ENCODE measurements at places on chromosomes 1 and 21.
A peak's percentile ranks its signal among the peaks of the same experiment; 100 is the strongest.

DNA sequence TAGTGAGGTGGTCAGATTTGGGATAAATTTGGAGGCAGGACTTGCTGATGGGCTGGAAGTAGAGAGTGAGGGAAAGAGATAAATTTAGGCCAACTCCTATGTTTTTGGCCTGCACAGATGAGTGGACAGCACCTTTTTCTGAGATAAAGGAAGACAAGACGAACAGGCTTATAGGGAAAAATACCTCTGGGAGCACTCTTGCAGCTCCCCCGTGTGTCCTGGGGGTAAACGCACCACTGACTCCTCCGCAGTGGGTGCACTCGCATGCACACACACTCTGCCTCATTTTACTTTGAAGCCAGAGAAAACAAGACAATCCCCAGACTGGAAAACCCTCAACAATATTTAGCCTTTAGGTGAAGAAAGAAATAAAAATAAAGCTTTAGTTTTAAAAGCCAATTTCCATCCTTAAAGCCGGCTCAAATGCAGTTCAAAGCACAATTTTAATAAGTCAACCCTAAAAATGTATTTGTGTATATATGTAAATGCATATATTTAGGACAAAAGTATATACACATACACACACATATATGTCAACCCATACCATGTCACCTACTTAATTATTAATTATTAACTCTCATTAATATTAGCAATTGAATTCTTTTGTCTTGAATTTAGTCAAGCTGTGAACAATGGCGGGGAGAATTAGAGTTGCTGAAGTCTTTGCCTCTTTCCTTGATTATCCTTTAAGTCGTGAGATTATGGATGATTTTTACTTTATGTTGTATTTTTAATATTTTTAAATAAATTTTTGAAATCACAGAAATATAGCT is 341.8 kb downstream of the ZNF326 start:
- H3K27me3 ChIP-seq, result no peaks in the 10 kb centered on the region
- H3K27ac ChIP-seq, result no peak overlapping the region
- H3K4me3 ChIP-seq, result no peak overlapping the region

GRCh38 chr1:234401658-234402057 is 28.4 kb downstream of the COA6 start:
- H3K36me3 ChIP-seq, result peaks cover 4% of the 10 kb centered on the region
- peak overlapping the region; percentile 81 for H3K27ac ChIP-seq
- no peaks in the 10 kb centered on the region for H3K27me3 ChIP-seq
- H3K4me1 ChIP-seq, result peaks cover 45% of the 10 kb centered on the region
- peak overlapping the region; percentile 45 for H3K4me3 ChIP-seq
- DNase-seq, result no peak

GRCh38 chr1:217137210-217137881 is 414.1 kb upstream of the ESRRG start:
- H3K4me3 ChIP-seq, result no peak overlapping the region
- no peak overlapping the region for H3K27ac ChIP-seq
- H3K27me3 ChIP-seq, result peaks cover 67% of the 10 kb centered on the region
- DNase-seq, result no peak

DNA sequence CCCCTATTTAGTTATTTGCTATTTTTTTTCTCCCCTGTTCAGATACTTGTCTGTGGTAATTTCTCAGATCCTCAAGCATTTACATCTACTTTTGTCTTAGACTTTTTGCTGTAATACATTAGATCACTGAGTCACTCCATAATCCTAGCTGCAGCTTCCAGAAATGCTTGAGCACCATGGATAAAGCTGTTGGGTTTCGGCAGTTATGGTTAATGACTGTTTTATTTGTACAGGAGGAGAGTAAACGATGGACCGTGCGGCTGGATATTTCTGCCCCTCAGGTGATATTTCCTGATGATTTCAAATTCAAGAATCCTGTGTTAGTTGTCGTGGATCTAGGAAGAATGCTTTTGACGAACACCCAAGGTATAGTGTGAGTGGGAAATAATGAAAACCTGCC is 42.9 kb downstream of the VPS13D start:
- H3K4me1 ChIP-seq, result no peaks in the 10 kb centered on the region
- H3K36me3 ChIP-seq, result peaks cover 63% of the 10 kb centered on the region
- no peak overlapping the region for H3K27ac ChIP-seq
- no peak for DNase-seq
- H3K4me3 ChIP-seq, result no peak overlapping the region
- H3K27me3 ChIP-seq, result no peaks in the 10 kb centered on the region

DNA sequence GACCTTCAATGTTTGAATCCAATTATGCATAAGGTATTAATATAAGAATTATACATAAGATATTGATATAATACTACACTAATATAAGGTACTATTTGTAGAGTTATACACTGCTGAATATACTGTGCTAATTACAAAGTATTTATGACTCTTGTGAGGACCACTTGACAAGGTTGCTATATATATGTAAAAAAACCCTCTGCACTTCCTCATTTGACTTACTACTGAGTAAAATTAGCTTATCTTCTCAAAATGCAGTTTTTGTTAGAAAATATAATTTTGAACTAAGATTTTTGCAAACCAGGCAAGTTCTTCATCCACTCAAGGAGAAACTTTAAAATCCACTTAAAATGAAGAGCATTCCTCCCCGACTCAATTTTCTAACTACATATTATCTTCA is 8.5 kb downstream of the SIKE1 start:
- H3K4me1 ChIP-seq, result no peaks in the 10 kb centered on the region
- no peak for DNase-seq
- H3K4me3 ChIP-seq, result no peak overlapping the region

DNA sequence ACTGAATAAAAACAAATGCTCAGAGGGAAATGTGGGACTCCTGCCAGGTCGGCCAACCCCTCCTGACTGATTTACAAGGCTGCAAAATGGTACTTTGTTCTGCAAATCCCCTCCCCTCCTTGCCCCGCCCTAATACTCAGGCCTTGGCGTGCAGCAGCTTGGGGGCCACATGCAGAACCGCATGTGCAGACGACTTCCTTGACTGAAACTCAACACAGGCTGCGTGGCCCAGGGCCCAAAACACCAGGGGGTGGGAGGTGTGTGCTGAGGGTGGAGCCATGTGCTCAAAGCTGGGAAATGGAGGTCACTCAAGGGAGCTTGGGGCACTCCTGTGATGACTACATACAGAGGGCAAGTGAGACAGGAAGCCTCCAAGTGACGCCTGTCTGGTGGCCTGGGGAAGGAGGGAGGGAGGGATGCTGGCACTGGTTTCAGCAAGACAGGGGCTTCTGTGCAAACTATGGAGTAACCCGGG is 87.2 kb downstream of the MRPL37 start:
- H3K36me3 ChIP-seq, result no peaks in the 10 kb centered on the region
- no peaks in the 10 kb centered on the region for H3K27me3 ChIP-seq
- peak overlapping the region; percentile 71 for H3K27ac ChIP-seq

DNA sequence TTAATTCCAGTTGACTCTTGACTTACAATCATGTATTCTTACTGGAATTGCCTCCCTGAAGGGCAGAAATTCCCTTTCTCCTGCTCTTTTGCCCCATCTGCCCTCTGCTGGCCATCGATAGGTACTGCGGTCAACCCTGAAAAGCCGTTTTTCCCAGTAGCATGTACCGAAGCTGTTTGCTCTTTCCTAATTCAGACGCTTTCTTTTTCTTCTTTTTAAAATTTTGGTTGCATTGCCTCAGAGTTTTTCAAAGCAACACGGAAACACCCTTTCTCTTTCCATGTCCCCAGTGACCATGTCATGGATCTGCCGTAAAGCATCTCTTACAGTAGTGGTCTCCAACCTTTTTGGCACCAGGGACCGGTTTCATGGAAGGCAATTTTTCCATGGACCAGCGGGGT is 164.2 kb upstream of the C1orf21 start:
- peaks cover 13% of the 10 kb centered on the region for H3K27me3 ChIP-seq
- peak overlapping the region; percentile 21 for H3K4me3 ChIP-seq
- peak; percentile 13 for DNase-seq
- peaks cover 5% of the 10 kb centered on the region for H3K4me1 ChIP-seq

- no peak overlapping the region for H3K4me3 ChIP-seq
- H3K4me1 ChIP-seq, result no peaks in the 10 kb centered on the region
- DNase-seq, result no peak
- no peaks in the 10 kb centered on the region for H3K36me3 ChIP-seq
Measured at GRCh38 chr1:177937931-177938330, 31.9 kb downstream of the SEC16B start.

GRCh38 chr1:212966616-212967015 is 16.3 kb downstream of the VASH2 start:
- no peaks in the 10 kb centered on the region for H3K4me1 ChIP-seq
- H3K27me3 ChIP-seq, result peaks cover 65% of the 10 kb centered on the region
- no peaks in the 10 kb centered on the region for H3K36me3 ChIP-seq
- no peak overlapping the region for H3K4me3 ChIP-seq
- no peak overlapping the region for H3K27ac ChIP-seq

DNA sequence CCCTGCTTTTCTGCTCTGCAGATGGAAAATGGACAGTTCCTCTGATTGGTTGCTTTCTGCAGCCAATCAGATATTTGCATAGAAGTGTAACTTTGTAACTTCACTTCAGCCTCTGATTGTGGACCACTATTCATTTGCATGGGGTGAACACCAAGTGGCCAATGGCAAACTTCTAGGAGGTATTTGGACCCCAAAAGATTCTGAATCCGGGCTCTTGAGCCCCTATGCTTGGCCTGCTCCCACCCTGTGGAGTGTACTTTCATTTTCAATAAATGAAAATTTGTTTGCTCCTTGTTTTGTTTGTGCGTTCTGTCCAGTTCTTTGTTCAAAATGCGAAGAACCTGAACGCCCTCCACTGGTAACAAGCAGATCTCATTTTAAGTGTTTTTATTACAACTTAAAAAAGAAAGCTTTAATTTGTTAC is 6.4 kb upstream of the GSTM4 start:
- no peak for DNase-seq
- H3K4me3 ChIP-seq, result no peak overlapping the region
- peaks cover 17% of the 10 kb centered on the region for H3K27me3 ChIP-seq
- H3K4me1 ChIP-seq, result no peaks in the 10 kb centered on the region
- H3K36me3 ChIP-seq, result no peaks in the 10 kb centered on the region

- peaks cover 5% of the 10 kb centered on the region for H3K36me3 ChIP-seq
- no peaks in the 10 kb centered on the region for H3K27me3 ChIP-seq
- no peaks in the 10 kb centered on the region for H3K4me1 ChIP-seq
- no peak overlapping the region for H3K4me3 ChIP-seq
- no peak for DNase-seq
Measured at GRCh38 chr1:10187026-10187334, 23.4 kb upstream of the KIF1B start.

DNA sequence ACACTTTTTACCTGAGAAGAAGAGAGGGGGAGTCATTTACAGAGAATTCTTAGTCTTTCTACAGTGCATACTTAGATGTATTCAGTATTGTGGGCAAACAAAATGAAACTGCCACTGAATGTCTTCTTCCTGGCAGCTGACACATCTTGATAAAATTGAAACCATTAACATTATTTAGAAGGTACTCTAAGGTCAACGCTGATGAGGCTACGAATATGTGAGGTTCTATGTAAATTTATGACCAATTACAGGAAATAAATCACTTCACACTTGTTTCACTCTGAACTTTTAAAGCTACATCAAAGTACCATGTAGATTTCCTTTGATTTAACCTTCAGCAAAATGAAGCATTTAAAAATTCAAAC is 51.3 kb upstream of the GFI1 start:
- H3K27me3 ChIP-seq, result no peaks in the 10 kb centered on the region
- DNase-seq, result no peak
- peaks cover 26% of the 10 kb centered on the region for H3K4me1 ChIP-seq
- H3K27ac ChIP-seq, result peak overlapping the region; percentile 79
- H3K4me3 ChIP-seq, result peak overlapping the region; percentile 35
- peaks cover 1% of the 10 kb centered on the region for H3K36me3 ChIP-seq

DNA sequence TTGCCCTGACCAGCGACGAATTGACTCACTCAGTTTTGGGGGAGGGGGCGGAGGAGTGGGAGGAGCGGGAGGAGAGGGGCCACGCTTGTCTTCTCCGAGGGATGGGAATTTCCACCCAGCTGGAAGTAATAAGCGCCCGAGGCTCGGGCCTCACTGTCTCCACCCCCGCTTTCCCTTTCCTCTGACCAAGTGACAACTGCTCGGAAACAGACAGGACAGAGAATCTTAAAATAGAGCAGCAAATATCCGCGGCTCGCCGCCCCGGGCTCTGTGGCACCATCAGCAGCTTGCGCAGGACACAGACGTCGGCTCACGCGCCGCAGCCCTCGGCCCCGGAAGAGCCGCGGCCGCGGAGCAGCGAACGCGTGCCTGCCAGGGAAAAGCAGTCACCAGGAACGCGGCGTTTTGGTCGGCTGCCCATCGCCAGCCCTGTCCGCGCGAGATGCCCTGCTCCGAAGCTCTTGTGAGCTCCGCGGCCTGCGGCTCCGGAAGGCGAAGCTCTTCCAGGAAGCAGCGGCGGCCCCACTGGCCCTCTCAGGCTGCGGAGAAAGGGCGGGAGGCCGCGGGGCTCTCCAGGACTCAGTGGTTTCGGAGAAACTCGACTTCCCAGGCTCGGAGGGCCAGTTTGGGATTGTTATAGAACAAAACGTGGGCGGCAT is 10.7 kb upstream of the RGS16 start:
- peak overlapping the region; percentile 94 for H3K27ac ChIP-seq
- DNase-seq, result no peak
- peaks cover 75% of the 10 kb centered on the region for H3K27me3 ChIP-seq
- peaks cover 33% of the 10 kb centered on the region for H3K4me1 ChIP-seq

DNA sequence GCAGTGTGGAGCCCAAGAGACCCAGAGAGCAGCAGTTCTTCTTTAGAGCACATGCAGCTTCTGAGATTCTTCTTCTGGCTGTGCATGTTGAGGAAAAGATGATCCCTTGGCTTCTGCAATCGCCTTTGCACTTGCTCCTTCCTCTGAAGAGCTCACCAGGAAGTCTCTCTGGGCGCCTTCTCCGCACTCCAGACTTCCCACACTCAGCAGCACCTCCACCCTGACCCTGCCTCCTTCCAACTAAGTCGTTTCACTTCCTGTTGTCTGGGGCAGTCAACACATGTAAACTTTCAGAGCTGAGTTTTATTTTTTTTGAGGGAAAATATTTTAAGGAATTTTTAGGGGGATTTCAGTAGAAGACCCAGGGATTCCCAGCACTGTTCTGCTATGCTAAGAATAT is 73.4 kb upstream of the F3 start:
- H3K36me3 ChIP-seq, result no peaks in the 10 kb centered on the region
- H3K4me3 ChIP-seq, result no peak overlapping the region
- H3K27ac ChIP-seq, result no peak overlapping the region

GRCh38 chr1:235976490-235976889 is 88.4 kb downstream of the NID1 start:
- H3K4me3 ChIP-seq, result no peak overlapping the region
- no peak for DNase-seq
- H3K36me3 ChIP-seq, result no peaks in the 10 kb centered on the region

DNA sequence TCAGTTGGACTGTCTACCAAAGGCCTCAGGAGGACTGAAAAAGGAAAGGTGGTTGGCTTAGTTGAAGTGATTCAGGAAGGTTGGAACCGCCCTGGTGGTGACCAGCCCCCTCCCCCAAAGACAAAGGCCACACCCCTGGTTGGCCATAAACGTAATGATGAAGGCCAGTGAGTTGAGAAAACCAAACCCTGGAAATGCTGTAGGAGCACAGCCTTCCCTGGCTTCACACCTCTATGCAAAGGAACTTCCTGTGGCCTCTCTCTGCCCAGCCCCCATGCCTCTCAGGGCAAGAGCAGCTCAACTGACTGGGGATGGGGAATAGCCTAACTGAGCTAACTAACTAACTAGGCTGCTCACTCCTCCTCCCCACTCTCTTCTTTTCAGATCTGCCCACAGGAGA is 90.4 kb downstream of the NPHP4 start:
- H3K36me3 ChIP-seq, result peaks cover 8% of the 10 kb centered on the region
- H3K4me3 ChIP-seq, result no peak overlapping the region
- no peak for DNase-seq
- no peaks in the 10 kb centered on the region for H3K27me3 ChIP-seq
- H3K27ac ChIP-seq, result no peak overlapping the region
